ENCODE measurements at places on chromosomes 4 and X.

- DNase-seq: no peak
These were observed 33.0 kb downstream of the CCNG2 start for GRCh38 chr4:77190053-77190452.

DNA sequence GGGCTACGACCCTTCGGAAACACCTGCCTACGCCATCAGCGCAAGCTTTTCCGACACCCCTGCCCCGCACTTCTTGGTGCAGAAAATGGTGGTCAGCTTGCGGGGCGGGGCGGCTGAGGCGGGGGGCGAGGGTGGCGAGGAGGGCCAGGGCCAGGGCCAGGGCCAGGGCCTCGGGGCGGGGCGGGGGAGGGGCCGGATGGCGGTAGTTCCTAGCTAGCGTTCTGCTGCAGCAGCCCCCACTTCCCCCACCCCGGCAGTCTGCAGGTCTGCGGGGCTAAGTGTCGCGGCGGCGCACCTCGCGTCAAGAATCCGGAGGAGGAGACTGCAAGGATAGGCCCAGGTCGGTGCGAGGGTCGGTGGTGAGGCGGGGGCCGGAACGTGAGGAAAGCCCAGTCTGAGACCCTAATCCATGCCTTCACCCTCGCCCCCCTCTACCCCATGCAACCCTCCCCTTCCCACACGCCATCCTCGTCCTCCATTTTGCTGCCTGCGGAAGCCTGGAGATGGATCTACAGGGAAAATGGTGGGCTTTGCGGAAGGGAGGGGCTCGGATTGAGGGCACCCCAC lies 600 bp downstream of the BEX4 start:
- DNase-seq: peak; percentile 53

- peak; percentile 52 for DNase-seq
These were observed 63.7 kb downstream of the SEC24D start for GRCh38 chr4:118772081-118772766.

- DNase-seq: no peak
These were observed 60.9 kb downstream of the C4orf46 start for GRCh38 chr4:158610790-158611189.

DNA sequence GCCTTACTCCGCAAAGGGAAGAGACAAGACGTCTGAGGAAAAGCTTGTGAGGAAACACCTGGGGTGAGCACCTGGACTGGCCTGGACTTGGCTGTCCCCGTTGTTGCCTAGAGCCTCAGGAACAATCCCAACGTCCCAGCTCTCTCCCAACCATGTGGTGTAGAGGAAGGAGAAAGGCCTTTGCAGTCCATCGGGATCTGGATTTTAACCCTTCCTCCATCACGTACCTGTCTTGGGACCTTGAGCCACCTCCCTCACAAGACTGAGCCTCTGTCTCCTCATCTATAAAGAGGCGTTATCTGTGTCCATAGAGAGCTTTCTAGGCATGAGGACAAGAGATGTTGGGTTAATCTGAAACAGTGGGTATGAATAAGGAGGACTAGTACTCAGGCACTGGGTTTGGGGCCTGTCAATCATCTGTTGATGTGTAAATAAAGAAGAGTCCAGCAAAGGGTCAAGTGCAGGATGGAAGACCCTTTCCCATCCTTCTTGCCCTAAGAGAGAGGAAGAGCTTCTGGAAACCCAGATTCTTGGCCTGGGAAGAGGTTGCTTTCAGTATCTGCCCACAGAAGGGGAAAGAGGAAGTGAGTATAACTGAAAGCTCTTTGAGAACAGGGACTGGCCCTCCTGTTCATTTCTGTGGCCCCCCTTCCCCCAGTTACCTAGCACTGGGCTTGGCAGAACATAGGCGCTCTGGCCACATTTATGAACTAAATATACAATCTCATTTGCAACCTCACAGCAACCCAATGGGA lies 137.1 kb downstream of the PJA1 start:
- DNase-seq: no peak

DNA sequence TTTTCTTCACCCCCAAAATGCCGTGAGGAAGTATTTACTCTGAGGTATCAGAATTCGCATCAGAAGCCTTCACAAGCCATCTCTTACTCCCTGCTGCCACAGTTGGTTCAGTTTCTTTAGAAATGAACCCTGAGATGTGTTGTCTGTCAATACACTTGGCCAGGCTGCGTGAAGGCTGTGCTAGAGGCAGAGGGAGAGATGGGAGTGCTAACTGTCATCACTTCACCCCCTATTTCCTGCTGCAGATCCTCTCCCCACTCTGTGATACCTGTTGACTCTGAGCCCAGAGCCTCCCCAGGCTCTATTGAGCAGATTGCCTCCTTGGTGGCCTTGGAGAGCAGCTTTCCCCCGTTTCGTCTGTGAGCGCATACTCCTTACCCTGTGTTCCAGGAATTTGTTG lies 34.8 kb downstream of the FHIP1A start:
- no peak for DNase-seq
